ENCODE measurements at places on chromosomes 1 and 21. TPM values are rescaled to one million over a fixed set of nuclear protein-coding genes. Genes with fewer than 3 reads are reported as not detected.

The FAM72D gene
- total RNA-seq = 0.52 TPM

The ARTN gene
- 2.7 TPM for total RNA-seq

The NPL gene
- total RNA-seq = 36.0 TPM

The PKLR gene
- total RNA-seq = not detected
